Stimulated activated CD4-positive, alpha-beta T cell treated with anti-CD3 and anti-CD28 coated beads, Interleukin-4, amount 100 ng/mL, for 4 hours (primary cell): ENCODE measurements at places on chromosomes 3 and 15.

GRCh38 chr3:174884776-174885568 lies 25.8 kb downstream of the NAALADL2 start:
- DNase-seq: no peak

GRCh38 chr3:68428495-68428894 lies 503.9 kb downstream of the TAFA4 start:
- DNase-seq: no peak

DNA sequence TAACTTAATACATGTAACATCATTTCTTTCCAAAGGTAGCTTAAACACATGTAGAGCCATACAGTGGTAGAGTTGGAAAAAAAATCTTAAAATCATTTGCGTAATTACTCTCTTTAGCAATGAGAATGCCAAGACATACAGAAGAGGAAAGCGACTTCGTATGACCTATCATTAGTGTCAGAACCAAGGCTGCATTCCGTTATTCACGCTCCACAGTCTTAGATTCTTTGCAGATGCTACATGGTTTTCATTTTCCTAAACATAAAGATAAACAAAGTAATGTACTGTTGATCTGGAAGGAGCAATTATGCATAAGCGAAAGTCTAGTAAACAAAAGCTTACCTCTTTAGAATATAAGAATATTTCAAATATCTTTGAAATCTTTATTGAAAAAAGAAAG lies 410.3 kb upstream of the TPRG1 start:
- DNase-seq: no peak

DNA sequence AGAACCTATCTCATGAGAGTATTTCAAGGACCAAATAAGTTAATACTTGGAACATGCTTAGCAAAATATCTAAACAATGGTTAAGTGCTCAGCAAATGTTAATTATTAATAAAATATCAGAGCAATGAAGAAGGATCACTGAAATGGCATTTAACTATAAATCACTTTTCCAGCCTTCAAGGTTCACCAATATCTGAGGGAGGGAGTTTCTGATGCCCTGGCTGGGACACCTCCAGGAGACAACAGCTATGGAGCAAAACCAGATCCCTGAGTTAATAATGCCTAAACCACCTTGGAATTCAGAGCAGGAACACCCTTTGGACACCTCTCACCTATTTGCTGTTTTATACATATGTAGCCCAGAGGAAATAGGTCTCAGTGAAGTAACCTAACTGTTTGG lies 6.4 kb upstream of the FAM174B start:
- DNase-seq: no peak

DNA sequence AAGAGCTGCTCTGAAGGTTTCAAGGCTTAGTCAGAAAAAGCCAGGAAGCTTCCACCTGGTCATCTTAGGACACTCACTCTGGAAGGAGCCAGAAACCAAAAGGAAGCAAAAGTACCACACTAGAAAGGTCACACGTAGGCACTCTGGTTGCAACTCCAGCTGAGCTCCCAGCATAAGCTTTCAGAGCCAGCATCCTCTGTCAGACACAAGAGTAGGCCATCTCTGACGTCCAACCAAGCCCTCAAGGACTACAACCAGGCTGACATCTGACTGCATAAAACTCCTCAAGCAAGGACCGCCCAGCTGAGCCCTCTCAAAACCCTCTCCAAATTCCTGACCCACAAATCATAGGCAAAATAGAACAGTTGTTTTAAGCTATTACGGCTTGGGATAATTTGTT lies 12.8 kb downstream of the SH3BP5 start:
- DNase-seq: no peak

- DNase-seq: no peak
Observed at GRCh38 chr3:196198771-196199753, 12.1 kb downstream of the ZDHHC19 start.

- no peak for DNase-seq
Observed at GRCh38 chr15:57411945-57412768, 35.9 kb downstream of the CGNL1 start.

DNA sequence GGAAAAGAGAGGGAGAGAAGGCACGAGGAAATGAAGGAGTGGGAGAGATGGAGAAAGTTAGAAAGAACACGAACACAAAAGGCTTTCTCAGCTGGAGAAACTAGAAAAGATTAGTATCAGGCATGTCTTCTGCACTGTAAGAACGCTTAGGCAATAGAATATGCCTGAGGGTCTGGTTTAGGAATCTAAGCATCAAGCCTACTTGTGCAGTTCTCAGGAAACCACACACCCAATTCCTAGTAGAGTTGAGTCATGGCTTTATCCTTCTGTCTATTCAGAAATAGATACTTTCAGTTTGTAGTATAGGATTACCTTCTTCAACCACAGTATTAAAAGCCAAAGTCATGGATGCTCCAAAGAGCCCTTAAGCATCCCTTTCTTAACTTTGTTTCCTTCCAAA lies 969.4 kb downstream of the NTRK3 start:
- no peak for DNase-seq

DNA sequence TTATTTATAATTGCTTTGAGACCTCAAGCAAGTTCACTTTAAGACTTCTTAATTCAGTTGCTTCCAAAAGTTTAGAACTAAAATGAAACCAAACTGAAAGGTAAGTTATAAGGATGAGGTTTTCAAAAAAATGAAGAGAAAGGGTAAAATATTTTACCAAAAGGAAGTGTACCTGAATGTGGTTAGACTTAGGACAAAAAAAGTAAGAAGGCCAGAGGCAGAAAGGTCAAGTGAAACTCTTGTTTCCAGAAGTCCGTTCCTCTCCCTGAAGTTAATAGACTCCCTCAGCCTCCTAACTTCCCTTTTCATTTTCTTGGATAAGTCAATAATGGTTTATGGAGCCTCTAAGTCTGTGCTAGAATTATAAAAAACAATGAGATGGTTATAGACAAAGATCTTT lies 16.6 kb downstream of the BTLA start:
- DNase-seq: no peak

DNA sequence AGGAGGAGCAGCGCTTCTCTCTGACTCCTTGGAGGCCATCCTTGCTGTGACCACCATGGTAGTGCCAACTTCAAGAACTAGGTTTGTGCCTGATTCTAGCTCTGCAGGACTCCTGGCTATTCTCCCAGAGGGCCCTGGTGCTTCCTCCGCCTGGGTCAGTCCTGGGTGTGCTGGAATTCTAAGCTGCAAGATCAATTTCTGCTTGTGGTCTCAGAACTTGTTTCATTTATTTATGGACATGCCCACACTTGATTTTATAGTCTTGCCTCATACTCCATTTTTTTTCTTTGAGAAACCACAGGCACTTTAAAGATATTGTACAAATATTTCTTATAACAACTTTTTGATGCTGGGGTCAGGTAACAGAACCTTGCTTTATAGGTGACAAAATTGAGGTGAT lies 87.6 kb downstream of the PDCD6IP start:
- no peak for DNase-seq

- DNase-seq: no peak
Observed at GRCh38 chr3:11095932-11096265, 58.4 kb upstream of the HRH1 start.

GRCh38 chr15:91482799-91483198 lies 370.7 kb upstream of the SLCO3A1 start:
- DNase-seq: no peak

DNA sequence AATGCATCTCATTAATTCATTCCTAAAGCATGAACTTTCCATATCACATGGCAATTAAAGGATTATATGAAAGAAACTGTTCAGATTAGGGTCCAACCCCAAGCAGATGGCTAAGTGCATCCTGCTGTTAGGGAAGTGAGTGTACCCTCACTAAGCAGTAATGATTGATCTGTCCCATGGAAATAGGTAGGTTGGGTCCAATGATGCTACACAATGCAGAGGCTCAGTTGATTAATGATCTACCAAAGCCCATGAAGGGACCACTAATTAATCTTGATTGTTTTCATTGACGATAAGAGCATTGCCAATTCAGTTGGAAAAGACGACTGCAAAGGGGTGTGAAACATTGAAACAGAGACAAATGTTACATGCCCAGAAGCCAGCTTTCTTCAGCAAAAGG lies 194.5 kb upstream of the LRTM1 start:
- DNase-seq: no peak

DNA sequence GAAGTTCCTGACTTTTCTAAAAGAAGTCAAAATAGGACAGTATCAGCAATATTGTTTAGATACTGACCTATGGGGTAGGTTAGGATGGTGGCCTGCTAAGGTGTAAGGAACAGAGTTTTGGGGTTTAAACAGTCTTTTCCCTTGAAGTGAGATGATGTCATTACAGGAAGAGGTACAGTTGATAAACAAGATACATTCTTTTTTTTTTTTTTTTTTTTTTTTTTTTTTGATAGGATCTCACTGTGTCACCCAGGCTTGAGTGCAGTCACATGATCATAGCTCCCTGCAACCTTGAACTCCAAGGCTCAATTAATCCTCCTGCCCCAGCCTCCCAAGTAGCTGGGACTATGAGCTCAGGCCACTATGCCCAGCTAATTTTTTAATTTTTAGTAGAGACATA lies 33.3 kb downstream of the SLC25A36 start:
- no peak for DNase-seq

DNA sequence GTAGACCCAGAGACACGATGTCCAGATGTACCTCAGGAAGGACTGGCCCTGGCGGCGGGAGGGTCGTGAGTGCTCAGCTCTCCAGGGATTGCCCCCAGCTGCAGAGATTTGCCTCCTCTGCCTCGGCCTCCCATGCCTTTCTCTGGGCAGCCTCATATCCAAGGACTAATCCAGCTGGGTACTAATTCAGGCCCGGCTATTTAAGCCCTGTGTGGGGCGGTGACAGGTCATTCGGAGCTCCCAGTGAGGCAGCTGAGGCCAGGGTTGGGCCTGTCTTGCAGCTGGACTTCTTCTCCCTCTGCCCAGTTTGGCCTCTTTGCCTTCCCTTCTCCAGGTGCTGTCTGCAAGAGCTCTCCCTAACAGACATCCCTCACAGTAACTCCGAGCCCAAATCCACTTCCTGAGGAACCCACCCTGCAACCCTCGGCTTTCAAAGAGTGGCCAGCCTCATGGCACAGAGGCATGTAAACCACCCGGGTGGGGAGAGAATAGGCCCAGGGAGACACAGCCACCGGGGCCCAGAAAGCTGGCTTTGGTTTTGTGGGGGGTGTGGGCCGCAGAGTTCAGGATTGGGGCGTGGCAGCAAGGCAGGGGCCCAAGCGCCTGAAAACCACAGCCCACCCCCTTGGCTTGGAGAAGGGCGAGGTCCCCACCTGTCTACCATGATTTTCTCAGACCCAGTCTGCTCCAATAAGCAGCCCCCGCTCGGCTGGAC lies 85.8 kb downstream of the PPCDC start:
- no peak for DNase-seq

DNA sequence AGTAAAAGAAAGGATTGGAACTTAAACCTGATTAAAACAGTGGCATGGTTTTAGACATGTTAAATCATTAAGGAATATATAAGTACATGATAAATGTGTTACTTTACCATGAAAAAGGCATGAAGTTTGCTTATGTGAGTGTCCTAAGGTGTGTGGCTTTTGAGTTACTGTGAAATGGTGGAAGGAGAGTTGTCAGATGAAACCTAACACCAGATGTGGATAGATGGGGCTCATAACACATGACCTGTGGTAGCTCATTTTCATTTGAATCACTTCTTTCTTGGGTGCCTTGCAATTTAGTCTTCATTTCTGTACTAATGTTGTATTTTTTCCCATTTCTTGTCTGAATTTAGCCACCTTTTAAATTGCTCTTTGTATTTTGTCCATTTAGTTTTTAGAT lies 13.0 kb downstream of the MEF2A start:
- no peak for DNase-seq

- DNase-seq: no peak
Observed at GRCh38 chr15:90209591-90209990, 8.5 kb downstream of the SEMA4B start.

DNA sequence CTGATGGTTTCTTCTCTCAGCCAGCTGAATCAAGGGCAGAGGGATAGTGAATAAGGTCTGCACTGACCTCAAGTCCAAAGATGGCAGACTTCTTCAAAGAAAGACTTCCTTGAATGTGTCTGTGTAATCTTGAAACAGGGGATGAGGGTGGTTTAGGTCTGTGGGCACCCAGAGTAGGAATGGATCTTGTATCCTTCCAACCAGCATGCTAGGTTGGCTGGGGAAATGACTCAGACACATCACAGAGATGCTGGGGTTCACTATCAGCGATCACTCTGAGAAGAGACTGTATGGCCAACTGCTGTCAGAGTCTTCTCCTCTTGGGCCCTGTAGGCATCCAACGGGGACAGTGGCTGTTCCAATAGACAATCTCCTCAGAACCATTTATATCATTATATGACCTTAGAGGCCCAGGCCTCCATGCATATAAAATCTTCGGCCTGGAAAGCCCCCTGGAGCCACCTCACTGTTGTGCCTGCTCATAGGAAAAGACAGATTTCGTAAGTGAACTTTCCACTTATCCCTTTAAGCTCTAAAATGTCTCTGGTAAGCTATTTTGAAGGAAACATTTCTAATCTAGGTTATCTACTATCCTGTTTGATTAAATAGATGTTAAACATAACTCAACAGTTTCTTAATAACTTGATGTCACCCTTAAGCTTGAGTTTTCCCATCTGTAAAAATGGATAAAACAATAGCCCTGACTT lies 58.5 kb downstream of the TIPARP start:
- no peak for DNase-seq

DNA sequence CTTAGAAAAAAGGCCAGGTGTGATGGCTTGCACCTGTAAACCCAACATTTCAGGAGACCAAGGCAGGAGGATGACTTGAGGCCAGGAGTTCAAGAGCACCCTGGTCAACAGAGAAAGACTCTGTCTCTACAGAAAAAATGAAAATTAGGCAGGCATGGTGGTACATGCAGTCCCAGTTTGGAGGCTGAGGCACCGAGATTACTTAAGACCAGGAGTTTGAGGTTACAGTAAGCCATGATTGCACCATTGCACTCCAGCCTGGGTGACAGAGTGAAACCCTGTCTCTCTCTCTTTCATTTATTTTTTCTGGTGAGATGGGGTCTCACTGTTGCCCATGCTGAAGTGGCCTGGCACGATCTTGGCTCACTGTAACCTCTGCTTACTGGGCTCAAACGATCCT lies 24.7 kb downstream of the IP6K1 start:
- DNase-seq: no peak

DNA sequence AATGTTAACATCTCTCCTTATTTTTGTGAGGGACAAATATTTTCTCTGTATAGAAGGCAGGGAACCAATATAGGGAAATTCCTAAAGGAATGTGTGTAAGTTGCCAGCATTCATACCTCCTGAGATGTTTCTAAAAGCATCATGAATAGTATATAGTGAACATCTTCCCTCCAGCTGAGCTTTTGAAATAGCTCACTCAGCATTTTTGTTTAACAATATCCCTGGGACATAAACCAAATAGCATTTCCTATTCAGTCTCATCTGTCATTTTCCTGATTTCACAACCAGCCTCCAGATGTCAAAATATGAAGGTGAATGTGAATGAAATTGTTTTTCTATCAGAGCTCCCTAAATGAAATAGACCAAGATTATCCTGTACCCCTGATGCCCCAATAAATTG lies 137.2 kb downstream of the PPM1L start:
- no peak for DNase-seq

- no peak for DNase-seq
Observed at GRCh38 chr3:16181361-16181760, 6.9 kb downstream of the GALNT15 start.

- peak; percentile 75 for DNase-seq
Observed at GRCh38 chr3:71583566-71584393, at the start of gene FOXP1. FOXP1 (minus strand) TSS chr3:71583728; CDS start chr3:71198381, 385,347 bp downstream.
